Stimulated activated CD8-positive, alpha-beta memory T cell treated with anti-CD3 and anti-CD28 coated beads, Interleukin-7, amount 100 ng/mL, for 24 hours (primary cell): ENCODE measurements at places on chromosomes 6 and 20.

GRCh38 chr20:62308102-62308822 is 5.5 kb downstream of the ADRM1 start:
- no peak for DNase-seq

DNA sequence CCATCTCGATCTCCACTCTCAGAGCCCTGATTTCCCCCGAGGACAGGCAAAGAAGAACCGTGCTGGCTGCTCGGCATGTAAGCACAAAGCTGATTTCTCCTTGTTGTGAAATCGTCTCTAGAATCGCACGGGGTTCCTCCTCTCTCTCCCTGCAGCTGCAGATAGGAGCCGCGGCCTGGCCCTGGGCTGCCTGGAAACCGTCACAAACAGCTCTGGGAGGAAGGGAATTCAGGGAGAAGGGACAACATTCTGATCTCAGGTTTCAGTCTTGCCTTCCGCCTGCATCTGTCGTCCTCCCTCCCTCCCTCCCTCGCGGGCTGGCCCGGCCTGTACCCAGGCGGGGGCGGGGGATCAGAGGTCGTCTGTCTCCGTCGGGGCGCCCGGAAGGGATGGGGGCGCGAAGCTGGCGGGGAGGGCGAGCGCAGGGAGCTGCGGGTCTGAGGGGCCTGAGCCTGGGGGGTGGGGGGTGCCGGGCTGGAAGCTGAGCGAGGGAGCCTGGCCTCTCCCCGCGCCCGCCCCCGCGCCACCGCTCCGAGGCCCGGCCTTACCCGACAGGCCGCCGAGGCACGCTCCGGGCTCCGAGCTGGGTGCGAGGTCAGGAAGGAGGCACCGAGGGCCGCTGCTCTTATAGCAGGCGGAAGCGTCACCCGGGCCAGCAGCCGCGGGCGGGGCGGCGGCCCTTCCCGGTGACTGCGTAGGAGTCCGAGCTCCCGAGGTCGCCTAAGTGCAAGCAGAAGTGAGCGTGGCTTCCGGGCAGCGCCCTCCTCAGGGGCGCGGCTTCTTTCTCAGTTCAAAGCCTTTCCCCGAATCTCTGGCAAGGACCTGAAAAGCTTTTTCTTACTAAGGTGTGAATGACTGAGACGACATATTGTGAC is at the start of gene SERPINB1:
Gene SERPINB1 (minus strand): TSS at position 600 of the 875 bp plus-strand sequence. CDS start 1,277 bp downstream, outside the sequence.
- DNase-seq, result peak; percentile 53

DNA sequence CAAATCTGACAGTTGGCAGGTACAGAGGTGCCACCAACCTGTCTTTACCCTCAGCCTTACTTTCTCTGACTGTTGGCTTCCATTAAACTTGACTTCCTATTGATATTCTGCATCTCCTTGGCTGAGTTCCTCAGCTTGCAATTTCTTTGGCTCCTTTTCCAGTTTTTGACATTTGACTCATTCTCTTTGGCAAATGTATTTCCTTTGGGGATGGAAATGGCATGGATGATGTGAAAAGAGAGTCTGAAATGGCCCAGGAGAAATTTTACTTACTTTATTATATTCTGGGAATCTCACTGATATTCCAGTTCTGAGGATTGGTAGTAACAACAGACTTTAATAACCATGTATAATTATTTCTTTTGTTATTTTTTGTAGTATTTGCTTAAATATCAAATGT is 255.2 kb downstream of the CD109 start:
- no peak for DNase-seq

DNA sequence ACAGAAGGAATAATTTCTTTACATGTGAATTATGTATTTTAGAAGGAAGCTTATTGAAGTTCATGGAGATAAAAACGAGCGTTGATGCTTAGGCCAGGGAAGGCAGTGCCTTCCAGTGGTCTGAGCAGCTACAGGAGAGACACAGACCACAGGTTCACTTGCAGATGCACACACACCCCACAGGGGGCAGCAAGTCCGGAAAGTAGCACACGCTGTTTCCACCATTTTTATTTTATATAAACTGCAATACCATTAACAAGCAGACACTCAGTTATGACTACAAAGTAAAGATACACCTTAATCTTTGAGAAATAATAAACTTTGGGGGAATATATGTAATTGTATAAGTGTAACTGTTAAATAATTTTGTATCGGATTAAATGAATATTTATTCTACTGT is 13.5 kb upstream of the DACT2 start:
- DNase-seq, result no peak

GRCh38 chr6:138882369-138883017 is 86.6 kb downstream of the ECT2L start:
- no peak for DNase-seq

DNA sequence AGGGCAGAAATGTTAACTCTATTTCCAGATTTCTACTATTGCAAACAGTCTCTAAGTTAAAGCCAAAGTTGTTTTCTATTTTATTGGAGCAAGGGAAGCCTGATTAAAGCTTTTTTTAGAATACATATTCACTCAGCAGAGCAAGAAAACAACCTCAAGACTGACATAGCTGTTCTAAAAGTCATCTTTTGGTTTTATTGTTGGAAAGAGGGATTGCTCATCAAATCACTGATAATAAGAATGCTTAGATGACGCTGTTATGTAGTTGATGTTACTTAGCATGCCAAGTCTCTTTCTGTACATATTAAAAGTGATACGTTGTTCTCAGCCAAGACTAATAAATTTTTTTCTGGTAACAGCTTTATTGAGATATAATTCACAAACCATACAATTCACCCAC is 172.6 kb upstream of the LAMA2 start:
- DNase-seq, result no peak

DNA sequence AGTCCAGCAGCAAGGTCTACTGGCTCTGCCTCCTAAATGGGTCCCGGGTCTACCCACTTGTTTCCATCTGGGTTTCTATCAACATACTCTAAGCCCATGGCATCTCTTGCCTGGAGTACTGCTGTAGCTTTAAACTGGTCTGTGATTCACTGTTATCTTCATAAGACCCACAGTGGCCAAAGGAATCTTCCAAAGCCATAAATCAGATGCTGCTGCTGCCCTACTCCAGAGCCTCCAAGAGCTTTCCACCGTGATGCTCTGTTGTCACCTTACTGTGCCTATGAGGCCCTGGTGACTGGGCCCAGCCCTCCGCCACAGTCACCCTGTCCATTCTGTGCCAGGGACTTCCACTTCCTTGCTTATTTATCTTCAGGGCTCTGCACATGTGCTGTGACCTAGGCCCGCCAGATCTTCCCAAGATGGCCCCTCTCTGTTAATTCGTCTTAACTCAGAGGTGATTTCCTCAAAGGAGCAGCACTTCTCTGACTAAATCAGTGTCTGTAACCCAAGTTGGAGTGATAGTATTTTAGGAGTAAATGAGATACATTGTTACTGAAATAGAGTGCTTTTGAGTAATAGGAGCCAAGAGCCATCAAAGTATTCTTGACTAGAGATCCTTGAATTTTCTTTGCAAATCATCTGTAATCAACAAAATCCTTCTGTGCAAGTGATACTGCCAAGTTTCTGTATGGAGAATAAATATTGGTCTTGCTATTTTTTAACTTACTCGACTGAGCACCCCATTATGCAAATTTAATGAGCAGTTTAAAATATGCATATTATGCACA is 102.5 kb downstream of the PPP1R14C start:
- no peak for DNase-seq

- DNase-seq, result no peak
These were observed 21.9 kb upstream of the CDH22 start for GRCh38 chr20:46330072-46330763.

DNA sequence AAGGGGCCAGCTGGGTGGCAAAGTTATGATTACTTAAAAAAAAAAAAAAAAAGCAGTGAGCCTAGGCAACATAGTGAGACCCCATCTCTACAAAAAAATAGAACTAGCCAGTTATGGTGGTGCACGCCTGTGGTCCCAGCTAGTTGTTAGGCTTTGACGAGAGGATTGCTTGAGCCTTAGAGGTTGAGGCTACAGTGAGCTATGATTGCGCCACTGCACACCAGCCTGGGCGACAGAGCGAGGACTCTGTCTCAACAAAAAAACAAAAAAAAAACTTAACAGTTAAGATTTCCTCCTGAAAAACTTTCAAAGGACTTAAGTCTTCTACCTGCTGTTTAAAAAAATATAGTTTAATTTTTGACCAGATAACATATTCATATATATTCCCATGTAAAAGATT is 2.4 kb downstream of the GTSF1L start:
- no peak for DNase-seq

DNA sequence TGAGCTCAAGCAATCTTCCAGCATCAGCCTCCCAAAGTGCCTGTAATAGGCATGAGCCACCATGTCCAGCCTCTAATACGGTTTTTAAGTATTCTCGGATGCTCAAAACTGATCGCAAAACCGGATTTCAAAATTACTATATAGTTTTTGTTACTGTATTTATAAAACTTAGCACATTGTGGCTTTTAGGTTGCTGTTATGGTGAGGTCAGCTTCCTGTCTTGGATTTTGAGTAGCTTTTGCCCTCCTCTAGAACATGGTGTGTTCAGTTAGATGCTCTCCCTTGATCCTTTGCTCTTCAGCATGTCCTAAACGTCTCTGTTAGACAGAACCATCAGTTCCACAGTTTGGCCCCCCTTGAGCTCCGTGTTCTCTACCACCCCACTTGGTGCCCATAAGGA is 96.2 kb downstream of the RPP40 start:
- no peak for DNase-seq

GRCh38 chr6:161748535-161749416 is 474.9 kb upstream of the AGPAT4 start:
- no peak for DNase-seq

GRCh38 chr6:44166591-44167184 is 8.1 kb downstream of the CAPN11 start:
- DNase-seq, result no peak

DNA sequence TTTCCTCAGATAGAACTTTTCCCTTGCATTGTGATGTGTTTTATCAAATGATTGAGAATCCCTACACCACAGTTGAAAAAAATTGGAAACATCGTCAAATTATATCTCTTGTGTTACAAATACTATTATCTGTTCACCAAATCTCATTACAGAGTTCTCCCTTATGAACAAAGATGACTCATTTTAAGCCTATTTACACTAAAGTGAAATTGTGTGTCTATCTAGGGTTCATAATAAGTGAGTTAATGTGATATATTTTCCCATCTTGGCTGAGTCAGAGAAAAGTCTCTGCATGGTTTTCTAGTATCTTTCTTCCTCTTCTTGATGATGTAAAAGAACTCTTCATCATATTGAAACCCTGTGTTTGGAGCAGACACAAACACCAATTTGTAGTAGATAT is 1263.3 kb upstream of the EYS start:
- DNase-seq, result no peak

DNA sequence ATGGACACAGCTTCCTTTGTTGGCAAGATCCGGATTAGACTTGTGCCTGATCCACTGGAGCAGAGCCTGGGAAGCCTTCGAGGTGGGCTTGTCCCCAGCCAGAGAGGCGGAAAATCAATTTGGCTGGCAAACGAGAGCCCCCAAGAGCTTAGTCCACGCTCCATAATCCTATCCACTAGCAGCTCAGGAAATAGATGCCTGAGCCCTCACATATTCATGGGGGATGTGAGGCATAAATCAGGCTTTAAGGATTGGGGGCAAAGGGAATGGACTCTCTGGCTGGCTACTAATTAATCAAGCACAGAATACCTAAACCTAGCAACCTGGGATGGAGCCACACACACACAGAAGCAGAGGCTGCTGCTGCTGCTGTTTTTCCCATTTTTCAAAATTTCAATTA is 137.9 kb downstream of the PKHD1 start:
- DNase-seq, result no peak

DNA sequence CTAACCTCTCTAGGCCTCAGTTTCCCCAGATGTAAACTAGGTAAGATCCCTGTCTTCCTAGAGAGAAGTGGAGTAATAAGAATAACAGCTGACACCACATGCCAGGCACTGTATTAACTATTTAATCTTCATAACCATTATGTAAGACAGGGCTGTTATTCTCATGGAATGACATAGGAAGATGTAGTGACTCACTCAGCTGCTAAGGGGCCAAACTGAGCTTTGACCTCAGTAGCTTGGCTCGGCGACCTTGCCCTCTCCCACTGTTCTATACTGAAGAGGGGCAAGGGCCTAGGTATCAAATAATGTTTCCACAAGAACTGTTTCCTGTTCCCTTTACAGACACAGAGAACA is 2.9 kb upstream of the MDGA1 start:
- no peak for DNase-seq

DNA sequence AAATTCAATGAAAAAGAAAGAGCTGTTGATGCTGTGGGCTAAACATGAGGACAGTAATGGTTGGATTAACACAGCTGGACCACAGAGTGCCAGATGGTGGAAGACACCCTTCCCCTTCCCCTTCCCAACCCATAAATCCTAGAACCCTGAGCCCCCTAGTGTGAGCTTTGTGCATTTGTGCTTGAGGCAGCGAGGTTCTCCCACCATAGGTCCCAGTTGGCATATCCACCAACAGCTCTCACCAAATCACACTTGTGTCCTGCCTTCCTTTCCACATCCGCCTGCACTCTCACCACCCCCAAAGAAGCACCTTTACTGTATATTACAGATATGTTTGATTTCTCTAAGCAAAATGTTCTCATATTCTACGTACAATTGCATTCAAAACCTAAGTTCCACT is 32.8 kb upstream of the HBS1L start:
- DNase-seq, result no peak

GRCh38 chr6:7145885-7146828 is 38.4 kb downstream of the RREB1 start:
- no peak for DNase-seq

GRCh38 chr6:135748189-135748588 is 103.3 kb upstream of the PDE7B start:
- DNase-seq, result no peak

- no peak for DNase-seq
These were observed 223.2 kb downstream of the ERMARD start for GRCh38 chr6:169974663-169975062.

- DNase-seq, result no peak
These were observed 84.9 kb downstream of the BTBD9 start for GRCh38 chr6:38554700-38555413.

DNA sequence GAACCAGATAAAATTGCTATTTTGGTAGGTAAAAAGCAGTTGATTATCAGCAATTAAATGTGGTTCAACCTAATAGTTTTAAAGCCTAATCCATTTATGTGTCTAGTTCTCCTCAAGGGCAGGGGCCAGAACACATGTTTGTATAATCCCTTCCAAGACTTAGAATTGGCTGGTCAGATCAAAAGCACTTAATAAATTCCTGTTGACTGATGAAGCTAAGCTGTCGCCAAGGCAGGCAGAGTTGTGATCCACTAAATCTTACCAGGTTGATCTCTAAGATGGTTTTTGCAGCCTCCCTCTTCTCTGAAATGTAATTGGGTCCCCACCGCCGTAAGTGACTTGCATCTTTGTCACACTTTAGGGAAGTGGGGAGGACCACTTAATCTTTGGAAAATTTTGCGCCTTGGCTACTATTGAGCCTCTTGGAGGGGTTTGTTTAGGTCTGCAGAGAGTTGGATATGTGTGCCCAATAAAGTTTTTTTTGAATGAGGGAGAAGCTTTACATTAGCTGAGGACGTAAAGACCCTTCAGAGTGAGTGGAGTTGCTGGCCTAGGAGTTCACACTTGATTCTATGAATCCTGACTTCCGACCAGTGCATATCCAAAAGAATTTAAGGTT is 65.9 kb downstream of the PHF20 start:
- DNase-seq, result no peak
